Activated CD4-positive, alpha-beta memory T cell treated with anti-CD3 and anti-CD28 coated beads, Interleukin-2, amount 10 ng/mL, durations not matched to agents 7 days and 5 days (primary cell): ENCODE measurements at places on chromosomes 1 and 21.
A peak's percentile ranks its signal among the peaks of the same experiment; 100 is the strongest.

GRCh38 chr1:13901039-13901438, 201.1 kb downstream of the PRDM2 start:
- DNase-seq = no peak

- no peak for DNase-seq
These were observed 20.5 kb downstream of the PRKACB start for GRCh38 chr1:84164567-84165021.

- DNase-seq = peak; percentile 66
These were observed 31.7 kb upstream of the KHDRBS1 start for GRCh38 chr1:31981972-31982371.

- DNase-seq = no peak
These were observed 174.0 kb upstream of the ATP1B1 start for GRCh38 chr1:168932539-168932938.
